ENCODE measurements at places on chromosomes 6 and 20.

- no peak for DNase-seq
Observed at GRCh38 chr6:21928827-21929226, 335.3 kb downstream of the SOX4 start.

DNA sequence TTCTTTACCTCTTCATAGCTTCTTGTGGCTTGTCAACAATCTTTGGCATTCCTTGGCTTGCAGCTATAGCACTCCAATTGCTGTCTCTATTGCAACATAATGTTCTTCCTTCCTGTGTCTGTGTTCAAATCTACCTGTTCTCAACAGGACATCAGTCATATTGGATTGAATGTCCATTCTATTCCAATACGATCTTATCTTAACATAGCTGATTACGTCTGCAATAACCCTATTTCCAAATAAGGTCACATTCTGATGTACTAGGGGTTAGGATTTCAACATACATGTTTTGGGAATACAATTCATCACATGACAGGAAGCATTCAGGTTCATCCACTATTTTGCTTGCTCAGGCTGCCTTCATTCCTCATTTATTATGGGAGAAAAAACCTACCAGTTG, 684.4 kb upstream of the CITED2 start:
- no peak for DNase-seq

- DNase-seq, result no peak
Observed at GRCh38 chr6:167795321-167795811, 31.3 kb upstream of the AFDN start.

DNA sequence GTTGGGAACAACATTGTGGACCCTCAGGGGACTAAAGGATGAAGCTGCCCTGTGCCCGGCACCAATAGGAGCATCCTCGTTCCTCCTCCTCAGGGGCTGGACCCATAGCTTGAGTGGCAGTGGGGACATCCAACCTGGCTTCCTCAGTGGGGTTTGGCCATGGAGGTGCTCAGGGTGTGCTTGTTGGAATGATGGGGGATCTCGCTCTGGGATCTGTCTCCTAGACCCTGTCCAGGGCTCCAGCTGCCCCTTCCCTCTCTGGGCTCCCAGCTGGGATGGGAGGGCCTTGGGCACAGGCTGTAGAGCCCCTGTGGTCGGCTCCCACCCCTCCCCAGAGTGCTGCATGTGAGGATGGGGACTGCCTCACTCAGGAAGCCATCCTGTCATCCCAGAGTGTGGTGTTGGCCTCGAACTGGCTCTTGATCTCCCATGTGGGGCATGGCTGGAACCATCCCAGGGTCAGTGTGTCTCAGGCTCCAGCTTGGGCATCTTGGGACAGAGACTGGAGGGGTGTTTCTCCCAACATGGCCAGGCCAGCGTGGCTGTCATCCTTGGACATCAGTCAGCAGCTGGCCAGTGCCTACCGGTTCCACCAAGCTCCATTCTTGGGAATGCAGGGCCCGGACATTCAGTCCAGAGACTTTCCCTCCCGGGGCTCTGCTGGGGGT, 9.5 kb upstream of the MYT1 start:
- DNase-seq, result no peak

DNA sequence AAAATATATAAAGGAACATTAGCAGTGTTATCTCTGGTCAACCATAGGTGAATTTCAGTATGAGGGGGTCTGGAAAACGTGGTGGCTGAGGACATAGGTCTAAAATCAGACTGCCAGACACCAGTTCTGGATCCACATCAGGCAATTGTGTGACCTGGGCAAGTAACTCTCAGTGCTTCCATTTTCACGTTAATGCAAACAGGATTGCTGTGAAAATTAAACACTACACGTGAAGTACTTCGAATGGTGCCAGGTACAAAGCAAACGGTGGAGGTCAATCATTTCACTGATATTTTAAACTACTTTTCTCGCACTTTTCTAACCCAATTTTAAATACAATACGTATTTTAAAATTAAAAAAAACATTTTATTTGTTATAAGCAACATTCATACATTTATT, 315.7 kb downstream of the TRDN start:
- no peak for DNase-seq

- no peak for DNase-seq
Observed at GRCh38 chr20:48349656-48350055, 478.1 kb downstream of the PREX1 start.

- DNase-seq, result no peak
Observed at GRCh38 chr6:56406276-56407269, 159.2 kb upstream of the COL21A1 start.

GRCh38 chr6:23414051-23414445, 712.0 kb upstream of the NRSN1 start:
- no peak for DNase-seq

DNA sequence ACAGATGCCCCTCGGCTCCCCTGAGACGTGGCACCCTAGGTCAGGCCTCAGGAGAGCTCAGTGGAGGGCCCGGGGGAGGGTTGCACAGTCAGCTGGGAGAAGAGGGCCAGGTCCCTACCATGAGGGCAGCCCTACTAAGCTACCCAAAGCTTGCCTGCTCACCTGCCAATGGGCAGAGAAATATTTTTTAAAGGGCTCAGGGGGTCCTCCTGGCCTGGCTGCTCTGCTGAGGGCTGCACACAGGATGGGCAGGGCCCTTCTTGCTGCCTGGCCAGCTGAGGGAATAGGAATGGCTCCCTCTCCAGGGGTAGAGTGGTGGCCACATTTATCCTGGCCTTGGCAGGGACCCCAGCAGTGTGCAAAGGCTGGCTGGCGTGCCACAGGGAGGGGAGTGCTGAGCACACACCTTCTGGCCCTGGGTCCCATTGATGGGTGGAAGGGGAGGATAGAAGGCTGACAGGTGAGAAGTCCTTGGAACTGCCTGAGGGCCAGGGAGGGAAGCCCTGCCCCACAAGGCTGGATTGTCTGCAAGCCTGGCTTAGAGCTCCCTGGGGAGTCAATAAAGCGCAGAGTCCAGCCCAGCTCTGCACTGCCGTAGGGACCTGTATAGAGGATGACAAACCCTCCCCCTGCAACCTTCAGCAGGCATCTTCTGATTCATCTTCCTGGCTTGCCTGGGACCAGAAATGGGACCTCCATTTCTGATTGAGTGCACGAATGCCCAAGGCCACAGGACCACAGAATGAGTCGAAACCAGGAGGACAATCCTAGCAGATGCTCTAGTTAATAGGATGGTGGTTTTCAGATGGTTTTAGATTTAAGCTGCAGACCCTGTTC, 62.1 kb downstream of the NOL4L start:
- no peak for DNase-seq

DNA sequence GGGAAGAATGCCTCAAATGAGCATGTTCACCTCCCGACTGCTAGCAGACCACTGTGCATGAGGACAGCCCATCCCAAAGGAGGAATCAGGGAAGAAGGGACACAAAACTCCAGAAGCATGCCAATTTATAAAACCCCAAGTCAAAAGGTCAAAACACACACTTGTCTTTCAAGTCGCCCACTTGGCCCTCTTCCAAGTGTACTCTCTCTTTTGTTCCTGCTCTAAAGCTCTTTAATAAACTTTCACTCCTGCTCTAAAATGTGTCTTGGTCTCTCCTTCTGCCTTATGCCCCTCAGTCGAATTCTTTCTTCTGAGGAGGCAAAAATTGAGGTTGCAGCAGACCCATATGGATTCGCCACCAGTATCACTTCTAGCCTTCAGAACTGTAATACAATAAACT, 33.9 kb upstream of the TPBG start:
- DNase-seq, result no peak

DNA sequence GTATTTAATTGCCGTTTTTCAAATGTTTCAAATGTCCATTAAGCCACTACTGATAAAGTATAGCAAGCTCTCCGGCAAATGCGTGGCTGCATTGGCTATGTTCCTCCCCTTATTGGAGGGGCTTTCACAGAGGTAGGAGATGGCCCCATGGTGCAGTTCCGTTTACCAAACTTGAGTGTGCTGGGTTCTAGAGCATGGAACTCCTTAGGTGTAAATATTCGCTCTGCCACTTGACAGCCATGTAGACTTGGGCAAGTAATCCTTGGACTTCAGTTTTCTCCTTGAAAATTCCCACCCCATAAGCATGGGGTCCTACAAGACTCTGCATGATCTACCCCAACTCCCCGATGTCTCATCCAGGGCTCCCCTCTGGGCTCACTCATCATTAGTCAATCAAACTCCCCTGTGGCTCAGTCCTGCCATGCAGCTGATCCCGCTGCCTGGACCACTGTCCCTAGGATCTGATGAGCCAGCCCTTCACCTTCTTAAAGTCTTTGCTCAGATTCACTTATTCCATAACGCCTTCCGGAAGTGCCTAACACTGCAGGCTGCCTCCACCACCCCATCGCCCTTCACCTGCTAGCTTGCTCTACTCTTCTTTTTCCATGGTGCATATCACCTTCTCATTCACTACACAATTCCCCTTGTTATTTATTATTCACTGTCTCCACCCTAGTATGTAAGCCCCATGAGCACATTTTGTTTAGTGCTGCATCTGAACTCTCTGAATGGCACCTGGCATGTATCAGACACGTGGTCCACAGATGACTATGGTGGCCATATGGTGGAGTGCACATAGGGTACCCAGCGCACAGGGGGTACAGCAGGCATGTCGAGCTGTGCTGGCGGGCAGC, 18.8 kb downstream of the PRR18 start:
- DNase-seq, result no peak

DNA sequence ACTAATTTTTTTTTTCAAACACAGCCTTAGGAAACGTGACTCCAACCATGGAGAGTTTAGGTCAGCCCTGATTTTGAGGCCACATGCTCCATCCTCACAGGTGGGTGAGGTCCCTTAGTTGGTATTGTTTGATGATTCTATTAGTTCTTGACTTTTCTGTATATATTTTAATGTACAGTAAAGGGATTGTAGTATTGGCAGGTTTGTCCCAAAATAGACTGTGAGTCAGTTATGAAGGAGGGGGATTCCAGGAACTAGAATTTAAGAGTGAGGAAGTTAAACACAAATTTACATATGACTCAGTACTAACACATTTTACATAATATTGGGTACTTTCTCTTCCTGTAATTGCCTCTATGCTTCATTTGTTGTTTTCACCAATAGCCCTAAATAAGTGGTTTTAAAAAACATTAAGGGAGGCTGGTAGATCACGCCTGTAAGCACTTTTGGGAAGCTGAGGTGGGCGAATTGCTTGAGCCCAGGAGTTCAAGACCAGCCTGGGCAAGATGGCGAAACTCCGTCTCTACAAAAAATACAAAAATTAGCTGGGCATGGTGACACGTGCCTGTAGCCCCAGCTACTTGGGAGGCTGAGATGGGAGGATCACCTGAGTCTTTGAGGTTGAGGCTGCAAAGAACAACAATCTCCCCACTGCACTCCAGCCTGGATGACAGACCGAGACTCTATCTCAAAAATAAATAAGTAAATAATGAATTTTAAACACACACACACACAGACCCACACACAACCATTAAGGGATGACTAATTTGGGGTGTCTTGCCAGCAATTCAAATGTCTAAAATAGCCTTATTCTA, 81.8 kb downstream of the SGK1 start:
- peak; percentile 61 for DNase-seq

DNA sequence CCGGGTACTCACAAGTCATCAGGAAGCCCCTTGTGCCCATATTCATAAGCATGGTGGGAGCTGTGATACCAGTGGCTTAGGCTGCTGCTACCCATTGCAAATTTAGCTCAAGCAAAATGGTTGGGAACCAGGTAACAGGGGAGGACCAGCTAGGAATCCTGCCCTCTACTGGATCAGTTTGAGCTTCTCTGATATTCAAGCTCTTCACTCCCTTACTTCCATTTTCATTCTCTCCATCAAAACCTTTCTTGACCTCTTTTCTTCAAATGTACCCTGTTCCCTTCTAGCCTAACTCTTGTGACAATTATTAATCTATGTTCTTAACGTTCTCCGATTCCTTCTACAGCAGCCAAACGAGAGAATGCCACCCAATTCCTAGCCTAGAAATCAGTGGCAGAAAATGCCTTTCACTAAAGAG, 9.7 kb downstream of the NOL7 start:
- peak; percentile 57 for DNase-seq

GRCh38 chr6:158819213-158819976, at the start of gene EZR:
Gene EZR, minus strand, starts transcription at chr6:158819368. Its CDS starts 1,275 bp downstream, at chr6:158818093.
- peak; percentile 93 for DNase-seq

GRCh38 chr6:110951986-110952794, 6.3 kb upstream of the GTF3C6 start:
- DNase-seq, result no peak

- DNase-seq, result no peak
Observed at GRCh38 chr20:63844511-63844991, 13.5 kb upstream of the ZBTB46 start.

DNA sequence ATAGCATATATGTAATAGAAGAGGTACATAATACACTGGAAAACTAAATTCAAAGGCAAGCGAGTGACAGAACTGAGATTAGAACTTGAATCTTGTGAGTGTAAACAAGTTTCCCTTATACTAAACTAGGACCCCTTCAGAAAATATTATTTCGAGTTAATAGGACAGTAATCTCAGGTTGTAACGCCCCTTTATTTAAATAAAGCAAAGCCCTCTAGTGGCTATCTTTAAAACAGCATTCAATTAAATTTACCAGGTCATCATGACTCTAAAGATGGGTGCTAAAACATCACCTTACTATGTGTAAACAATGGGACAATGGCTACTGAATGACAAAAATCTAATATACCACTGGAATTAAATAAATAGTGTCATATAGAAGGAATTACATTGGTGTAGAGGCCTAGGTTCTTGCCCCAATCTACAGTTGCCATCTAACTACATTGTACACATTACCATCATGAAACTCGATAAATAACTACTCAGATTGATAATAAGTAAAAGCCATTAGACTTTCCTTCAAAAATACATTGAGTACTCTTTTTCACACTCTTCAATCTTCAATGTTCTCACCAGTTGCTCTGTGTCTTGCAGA, 255.4 kb upstream of the IRAK1BP1 start:
- DNase-seq, result no peak

- no peak for DNase-seq
Observed at GRCh38 chr6:106082735-106083398, 3.3 kb upstream of the PRDM1 start.

- no peak for DNase-seq
Observed at GRCh38 chr6:132465530-132466485, 47.1 kb downstream of the STX7 start.

DNA sequence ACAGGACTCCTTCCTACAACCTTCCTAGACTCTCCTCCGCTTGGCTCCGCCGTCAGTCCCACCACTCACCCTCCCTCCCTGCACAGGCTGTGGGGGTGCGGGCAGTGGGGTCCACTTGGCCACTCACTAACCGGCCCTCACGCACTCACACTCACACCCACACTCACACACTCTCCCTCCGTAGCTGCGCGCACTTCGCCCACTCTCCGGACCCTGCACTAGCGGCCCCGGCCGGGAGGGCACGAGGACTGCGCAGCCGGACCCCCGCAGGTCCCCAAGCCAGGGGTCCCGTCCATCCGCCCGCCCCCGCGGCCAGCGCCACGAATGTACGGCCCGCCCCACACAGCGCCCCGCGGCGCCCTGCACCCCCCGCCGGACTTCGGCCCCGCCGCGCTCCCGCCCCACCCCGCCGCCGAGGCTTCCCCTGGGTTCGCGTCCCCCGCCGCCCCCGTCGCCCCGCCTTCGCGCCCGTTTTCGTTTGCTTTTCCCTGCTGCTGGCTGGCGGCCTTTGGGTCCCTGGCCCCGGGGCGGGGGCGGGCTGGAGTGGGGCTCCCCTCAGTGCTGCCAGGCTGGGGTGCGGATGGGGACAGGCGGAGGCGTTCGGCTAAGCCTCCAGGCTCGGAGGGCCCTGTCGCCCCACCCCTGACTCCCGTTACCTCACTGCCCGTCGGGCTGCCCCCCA, 23.0 kb upstream of the SLC22A7 start:
- DNase-seq, result peak; percentile 26

Data from CD4-positive, alpha-beta T cell treated with Interleukin-21 for 1 hour (primary cell).